Activated CD4-positive, alpha-beta T cell treated with anti-CD3 and anti-CD28 coated beads, Interleukin-2, amount 50 U/mL, for 1 hour (primary cell): ENCODE measurements at places on chromosomes 12 and 14.
A peak's percentile ranks its signal among the peaks of the same experiment; 100 is the strongest.

DNA sequence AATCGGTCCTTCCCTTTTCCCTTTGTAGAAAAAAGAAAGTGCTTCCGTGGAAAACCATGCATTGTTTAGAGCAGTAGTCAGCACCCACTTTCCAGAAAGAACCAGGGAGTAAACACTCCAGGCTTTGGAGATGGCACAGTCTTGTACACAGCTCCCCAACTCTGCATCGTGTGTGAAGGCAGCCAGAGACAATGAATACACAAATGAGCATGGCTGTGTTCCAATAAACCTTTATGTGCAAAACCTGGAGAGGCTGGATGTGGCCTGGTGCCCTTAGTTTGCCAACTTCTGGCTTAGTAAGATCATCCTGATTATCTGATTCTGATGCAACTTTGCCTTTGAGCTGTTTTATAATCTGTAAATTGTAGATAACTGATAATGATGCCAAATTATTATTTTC lies 463.4 kb upstream of the TMEM132C start:
- no peak for DNase-seq

- DNase-seq, result no peak
These were observed 174.2 kb downstream of the PHETA1 start for GRCh38 chr12:111194703-111195051.

DNA sequence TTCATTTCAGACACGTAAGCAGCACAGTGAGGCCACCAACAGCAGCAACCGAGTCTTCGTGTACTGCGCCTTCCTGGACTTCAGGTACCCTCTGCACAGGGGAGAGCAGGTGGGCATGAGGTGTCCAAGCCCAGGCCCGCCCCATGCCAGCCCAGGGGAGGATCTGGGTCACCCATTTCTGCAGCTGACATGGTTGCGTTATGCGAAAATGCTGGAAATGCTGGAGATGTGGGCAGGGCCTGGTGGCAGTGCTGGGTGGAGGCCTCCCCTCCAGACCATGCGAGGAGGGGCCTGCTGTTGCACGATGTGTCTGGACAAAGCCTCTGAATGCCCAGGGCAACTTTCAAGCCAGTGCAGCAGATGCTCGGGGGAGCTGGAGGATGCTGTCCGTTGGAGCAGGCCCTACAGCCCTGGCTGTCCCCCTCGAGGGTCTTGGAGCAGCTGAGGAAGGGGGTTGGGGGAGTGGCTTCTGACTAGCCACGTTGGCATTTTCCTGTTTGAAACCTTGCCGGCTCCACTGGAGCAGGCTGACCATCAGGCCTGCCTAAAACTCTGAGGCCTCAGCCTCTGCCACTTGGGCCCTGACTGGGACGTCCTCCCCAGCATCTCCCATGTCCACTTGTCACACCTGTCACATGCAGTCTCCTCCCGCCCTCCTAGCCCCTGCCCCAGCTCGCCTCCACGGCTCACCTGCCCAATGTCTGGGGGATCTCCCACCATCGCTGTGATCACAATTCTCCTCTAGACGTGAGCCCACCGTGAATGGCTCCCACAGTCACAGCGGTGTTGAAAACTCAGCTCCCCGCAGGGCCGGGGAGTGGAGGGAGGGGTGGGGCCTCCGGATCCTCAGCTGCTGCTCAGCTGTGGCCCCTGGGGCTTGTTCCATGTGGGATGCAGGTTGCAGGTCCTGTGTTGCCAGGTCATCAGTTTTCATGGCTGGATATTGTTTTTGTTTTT lies 123.4 kb downstream of the ADGRD1 start:
- DNase-seq, result no peak

DNA sequence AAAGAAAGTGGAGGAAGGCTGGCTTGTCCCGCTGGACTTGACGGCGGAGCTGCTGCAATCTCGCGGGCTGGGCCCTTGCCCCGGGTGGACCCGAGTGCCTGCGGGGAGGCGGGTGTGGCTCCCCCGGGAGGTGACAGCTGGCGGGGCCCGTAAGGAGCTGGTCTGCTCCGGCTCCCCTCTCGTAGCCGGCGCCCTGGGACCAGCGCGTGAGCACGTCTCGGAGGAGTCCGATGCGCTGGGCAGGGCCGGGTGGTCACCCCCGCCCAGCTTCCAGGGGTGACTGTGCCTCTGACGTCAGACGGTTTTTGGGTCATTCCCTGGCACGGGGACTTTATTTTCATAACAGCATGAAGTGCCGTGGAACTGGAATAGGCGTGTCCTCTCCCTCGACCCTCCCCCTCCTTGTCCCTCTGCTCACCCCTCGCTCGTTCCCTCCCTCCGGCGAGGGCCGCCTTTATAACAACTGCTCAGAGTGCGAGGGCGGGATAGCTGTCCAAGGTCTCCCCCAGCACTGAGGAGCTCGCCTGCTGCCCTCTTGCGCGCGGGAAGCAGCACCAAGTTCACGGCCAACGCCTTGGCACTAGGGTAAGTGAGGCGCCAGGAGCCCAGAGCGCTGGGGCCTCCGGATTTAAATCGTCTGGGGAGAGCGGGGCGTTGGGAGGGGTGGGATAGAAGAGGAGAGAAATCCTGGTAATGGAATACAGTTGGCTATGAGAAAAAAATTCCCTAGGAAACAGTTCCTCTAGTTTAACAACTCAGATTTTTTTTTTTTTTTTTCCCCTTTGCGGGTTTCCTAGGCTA lies at the start of gene GPRC5A:
Gene GPRC5A, plus strand, starts transcription at position 483 of the 801 bp plus-strand sequence. CDS start 16,688 bp downstream, outside the sequence.
- DNase-seq, result peak; percentile 19

DNA sequence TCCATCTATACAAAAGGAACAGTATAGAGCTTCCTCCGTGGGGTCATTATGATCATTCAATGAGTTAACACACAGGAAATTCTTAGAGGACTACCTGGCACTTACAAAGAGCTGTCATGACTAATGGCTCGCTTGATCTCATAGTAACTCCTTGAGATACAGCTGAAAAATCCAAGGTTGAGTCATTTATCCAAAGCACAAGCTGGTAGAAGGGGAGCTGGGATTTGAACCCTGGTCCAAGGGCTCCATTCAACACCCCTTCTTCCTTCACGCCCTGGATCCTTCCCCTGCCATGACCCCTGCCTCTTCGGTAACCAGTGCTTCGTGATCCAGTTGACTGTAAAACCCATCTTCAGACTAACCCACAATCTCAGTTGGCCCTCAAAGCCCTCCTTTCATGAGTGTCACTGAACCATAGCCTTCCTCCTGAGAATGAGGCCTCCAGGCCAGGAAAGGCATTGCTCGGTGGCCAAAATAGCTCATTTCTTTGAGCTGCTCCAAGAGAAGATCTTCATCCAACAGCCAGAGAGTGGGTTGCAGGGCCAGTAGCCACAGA lies 7.8 kb downstream of the ZFP36L1 start:
- no peak for DNase-seq

GRCh38 chr12:63955831-63956666 lies 111.5 kb downstream of the SRGAP1 start:
- DNase-seq, result no peak

DNA sequence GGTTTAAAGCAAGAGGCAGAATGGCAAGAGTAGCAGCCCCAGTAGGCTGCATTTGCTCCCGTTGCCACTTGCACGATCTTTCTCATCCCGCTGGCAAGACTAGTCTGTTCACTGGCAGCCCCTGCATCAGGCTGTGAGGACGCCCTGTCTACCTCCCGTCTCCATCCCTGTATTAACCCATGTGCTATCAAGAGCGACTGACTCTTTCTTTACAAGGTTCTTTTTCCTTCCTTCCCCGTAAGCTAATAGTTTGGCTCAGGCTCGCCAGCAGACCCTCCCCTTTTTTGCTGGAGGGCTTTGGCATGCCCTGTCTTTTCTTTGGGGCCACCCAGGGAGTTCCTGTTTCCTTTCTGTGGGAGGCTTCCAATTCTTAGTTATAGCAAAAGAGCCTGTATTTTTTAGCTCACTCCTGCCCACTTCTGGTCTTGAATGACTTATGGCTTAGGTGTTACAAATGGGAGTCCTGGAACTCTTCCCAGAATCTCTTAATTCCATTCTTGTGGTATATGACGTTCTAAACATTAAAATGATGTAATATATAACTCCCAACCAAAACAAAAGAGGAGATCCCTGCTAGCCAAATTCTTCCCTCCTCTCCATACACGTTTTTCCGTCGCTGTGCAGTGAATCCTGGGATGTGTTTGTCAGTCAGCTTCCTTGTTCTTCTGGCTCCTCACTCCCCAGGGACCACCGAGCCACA lies 149.0 kb downstream of the PRKCH start:
- DNase-seq, result no peak

DNA sequence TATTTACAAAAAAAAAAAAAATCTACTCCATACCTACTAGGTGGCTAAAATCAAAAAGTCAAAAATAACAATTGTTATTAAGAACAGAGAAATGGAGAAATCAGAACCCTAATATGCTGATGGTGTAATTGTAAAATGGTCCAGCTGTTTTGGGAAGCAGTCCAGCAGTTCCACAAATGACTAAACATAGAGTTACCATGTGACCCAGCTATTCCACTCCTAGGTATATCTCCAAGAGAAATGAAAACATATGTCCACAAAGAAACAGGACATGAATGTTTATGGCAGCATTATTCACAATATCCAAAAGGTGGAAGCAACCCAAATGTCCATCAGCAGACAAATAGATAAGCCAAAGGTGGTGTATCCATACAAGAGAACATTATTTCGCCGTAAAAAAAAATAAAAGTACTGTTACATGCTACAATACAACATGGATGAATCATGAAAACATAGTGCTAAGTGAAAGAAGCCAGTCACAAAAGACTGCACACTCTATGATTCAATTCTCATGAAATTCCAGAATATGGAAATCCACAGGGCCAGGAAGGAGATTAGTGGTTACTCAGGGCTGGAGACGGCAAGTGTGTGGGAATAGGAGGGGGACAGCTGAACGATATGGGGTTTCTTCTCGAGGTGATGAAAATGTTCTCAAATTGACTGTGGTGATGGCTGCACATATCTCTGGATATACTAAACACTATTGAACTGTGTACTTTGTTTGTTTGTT lies 9.1 kb upstream of the DPF3 start:
- no peak for DNase-seq

DNA sequence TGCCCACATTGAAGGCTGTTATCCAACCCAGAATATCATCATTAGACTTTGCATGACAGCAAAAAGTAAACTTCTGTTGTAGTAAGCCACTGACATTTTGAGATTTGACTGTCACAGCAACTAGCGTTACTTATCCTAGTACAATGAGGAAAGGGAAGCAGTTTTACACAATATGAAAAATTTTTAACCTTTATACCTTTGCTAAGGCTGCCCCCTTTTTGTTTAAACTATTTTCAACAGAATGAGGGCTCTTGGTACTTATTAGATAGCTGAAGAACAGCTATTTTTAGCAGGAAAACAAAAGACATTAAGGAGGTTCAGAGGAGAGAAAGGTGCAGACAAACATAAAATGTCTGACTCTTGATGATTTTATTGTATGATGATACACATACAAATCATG lies 23.4 kb upstream of the TMX1 start:
- no peak for DNase-seq

GRCh38 chr14:91722386-91722785 lies 9.5 kb downstream of the CATSPERB start:
- DNase-seq, result no peak
